ENCODE measurements at places on chromosomes 12 and 14. TPM values are rescaled to one million over a fixed set of nuclear protein-coding genes. Genes with fewer than 3 reads are reported as not detected.

Gene C12orf54
- total RNA-seq, result not detected

Gene GLI1
- total RNA-seq, result 9.9 TPM

Gene TDRD9
- total RNA-seq, result not detected

Gene ACACB
- total RNA-seq, result 6.0 TPM

Gene RTN1
- total RNA-seq, result not detected

Gene RD3L
- total RNA-seq, result not detected

Gene STYK1
- 0.23 TPM for total RNA-seq

Gene PIK3C2G
- not detected for total RNA-seq

Gene STAC3
- total RNA-seq, result 0.53 TPM

Data from A549 treated with CpdA at 1 μM for 4 hours (cell line).